Tibial artery (tissue), 4 donors: ENCODE measurements at places on chromosomes 16 and 17.
A peak's percentile ranks its signal among the peaks of the same experiment; 100 is the strongest.

DNA sequence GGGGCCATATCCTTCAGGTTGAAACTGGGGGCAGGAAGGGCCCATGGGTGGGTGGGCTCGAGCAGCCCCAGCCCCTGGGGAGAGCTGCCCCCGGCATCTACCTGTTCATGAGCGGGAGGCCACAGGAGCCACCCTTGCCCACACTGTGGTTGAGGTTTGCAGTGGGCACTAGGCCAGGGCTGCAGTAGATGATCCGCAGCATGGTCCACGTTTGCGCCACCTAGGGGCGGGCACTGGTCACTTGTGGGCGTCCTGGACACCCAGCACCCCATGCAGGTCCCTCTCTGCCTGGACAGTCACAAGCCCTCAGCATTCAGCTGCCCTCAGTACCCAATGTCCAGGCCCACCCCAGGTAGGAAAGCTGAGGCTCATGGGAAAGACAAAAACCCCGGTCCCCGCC lies 1.8 kb upstream of the JMJD8 start:
- DNase-seq = no peak

DNA sequence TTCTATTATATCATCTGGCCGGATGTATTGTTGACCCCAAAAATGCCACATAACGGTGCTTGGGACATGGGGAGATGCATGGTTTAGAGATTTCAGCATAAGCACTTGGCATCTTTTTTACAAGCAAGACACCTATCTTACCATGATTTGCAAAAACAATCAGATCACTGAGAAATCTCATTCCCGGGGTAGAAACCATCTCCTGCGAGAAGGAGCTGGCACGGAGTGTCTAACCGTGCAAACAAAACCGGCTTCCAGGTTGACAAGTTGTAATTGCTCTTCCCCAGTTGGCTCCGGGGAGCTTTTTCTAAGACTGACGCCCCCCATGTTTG lies 1.0 kb downstream of the SLC16A6 start:
- no peak for DNase-seq

- no peak for DNase-seq
Observed at GRCh38 chr16:48064971-48065370, 90.8 kb downstream of the ABCC12 start.

DNA sequence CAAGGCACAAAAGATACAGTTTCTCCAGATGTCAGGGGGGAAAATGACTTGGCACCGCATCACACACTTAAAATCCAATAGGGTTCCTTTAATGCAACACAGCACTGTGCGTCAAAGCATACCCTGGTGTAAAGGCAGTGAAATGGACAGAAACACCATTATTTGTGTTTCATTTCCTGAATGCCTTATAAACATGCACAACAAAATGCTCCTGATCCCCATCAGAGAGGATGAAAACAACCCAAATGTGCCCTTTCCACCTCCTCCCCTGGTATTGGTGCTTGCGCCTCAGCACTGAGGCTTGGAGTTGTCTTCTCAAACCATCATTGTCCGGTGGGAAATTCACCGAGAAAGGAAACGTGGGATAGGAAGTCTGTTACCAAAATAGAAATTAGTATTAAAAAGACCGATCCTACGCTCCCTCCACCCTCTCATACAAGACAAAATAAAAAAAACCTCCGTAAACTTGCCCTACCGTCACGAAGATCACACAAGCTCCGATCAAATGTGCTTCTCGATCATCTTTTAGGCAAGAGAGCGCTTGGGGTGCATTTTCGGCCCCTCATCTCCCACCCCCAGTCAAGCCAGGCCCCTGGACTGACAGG lies 722 bp downstream of the CDC27 start:
- no peak for DNase-seq

DNA sequence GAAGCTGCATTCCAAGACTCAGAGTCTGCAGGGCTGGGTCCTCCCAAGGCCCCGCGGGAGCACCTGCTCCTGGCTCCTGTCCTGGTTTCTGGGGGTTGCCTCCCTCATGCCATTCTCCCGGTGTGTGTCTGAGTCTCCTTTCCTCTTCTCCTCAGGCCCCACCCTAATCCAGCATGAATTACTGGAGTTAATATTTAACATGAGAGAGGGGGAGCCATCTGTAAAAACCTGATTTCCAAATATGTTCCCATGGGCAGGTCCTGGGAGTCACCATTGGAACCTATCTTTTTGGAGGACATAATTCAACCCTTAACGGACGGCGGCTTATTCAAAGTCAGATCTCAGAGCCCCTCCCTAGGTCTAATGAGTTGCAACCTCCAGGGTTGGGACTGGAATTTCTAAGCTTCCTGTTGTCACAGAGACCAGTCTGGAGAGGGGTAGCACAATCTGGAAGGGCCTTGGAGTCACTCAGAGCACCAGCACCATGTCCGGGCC lies 5.4 kb downstream of the C17orf99 start:
- no peak for DNase-seq

DNA sequence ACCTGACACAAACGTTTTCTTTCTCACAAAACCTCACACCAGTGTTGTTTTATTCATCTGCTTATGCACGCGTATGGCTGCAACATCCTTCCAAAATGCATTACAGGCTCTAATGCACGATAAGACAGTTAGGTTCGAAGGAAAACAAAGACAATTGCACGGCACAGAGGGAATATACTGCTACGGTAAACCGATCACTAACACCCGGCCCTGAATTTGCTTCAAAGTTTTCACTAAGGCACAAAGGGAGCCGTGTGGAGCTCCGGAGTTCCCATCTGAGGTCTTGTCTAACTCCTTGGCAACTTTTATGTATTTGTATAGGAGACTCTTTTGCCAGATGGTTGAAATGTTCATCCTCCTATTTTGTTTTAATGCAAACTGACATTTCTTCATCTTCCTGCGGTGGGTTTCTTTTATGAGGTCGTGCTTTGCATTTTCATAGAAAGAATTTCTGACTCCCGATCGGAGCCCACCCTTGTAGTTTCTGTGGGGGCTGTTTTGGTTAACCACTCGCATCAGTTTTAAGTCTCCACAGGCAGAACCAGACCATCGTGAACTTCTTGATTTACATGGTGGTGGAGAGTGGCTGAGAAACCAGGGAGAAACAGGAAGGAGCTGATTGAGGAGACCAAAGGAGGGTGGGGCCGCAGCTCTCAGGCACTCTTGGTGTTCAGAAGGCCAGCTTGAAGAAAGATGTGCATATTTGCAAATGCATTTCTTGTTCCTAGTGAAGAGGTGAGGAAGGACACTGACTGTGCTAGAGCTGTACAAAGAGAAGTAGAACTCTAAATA lies 516.8 kb downstream of the MAF start:
- DNase-seq = peak; percentile 28

DNA sequence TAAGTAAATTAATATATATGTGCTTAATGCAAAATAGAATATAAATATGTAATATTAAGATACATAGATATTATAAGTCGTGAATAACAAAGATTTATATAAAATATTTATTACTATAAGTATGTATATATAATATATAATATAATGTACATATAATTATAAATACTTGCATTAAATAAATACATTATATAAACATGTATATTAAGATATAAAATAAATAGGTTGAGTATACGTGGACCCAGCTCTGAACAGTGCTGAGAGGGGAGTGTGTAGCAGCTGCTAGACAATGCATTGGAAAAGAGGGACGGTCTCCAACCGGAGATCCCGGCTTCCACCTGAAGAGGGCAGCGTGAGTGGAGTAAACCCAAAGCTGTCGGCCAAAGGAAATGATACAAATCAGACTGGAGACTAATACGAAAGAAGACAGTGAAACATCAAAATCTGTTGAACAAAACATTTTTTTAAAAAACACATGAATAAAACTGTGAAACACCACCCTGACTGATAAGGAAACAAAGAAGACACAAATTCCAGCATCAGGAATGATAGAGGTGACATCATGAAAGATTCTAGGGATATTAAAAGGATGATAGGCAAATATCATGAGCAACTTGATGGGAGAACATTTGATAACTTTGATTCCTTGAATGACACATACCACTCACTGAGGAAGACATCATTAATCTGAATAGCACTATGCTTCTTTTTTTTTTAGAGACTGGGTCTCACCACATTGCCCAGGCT lies 125.4 kb upstream of the CHMP6 start:
- DNase-seq = peak; percentile 84

DNA sequence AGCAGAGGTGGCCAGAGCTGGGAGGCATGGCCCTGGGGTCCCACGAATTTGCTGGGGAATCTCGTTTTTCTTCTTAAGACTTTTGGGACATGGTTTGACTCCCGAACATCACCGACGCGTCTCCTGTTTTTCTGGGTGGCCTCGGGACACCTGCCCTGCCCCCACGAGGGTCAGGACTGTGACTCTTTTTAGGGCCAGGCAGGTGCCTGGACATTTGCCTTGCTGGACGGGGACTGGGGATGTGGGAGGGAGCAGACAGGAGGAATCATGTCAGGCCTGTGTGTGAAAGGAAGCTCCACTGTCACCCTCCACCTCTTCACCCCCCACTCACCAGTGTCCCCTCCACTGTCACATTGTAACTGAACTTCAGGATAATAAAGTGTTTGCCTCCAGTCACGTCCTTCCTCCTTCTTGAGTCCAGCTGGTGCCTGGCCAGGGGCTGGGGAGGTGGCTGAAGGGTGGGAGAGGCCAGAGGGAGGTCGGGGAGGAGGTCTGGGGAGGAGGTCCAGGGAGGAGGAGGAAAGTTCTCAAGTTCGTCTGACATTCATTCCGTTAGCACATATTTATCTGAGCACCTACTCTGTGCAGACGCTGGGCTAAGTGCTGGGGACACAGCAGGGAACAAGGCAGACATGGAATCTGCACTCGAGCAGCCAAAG lies 2.3 kb downstream of the CSF3 start:
- DNase-seq = no peak

- no peak for DNase-seq
Observed at GRCh38 chr17:61139219-61139618, 260.4 kb upstream of the TBX2 start.

- DNase-seq = no peak
Observed at GRCh38 chr17:7883781-7884386, 4.7 kb upstream of the CHD3 start.

- no peak for DNase-seq
Observed at GRCh38 chr17:73598212-73598611, 46.0 kb downstream of the SDK2 start.

DNA sequence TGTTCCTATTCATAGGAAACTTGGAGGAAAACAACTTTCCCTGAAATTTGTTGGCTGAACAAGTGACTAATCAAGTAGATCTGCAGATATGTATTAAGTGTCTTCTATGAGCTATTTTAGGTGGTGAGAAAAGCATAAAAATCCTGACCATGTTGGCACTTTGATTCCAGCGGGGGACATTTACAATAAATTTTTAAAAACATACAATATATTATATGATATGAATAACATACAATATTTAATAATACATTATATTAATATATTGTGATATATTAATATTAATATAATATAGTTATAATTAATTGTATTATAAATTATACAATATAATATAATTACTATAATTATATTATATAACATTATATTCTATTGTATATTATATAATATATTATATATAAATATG lies 362.9 kb upstream of the SOX9 start:
- DNase-seq = no peak

- DNase-seq = no peak
Observed at GRCh38 chr17:68085771-68086381, 50.3 kb downstream of the KPNA2 start.

DNA sequence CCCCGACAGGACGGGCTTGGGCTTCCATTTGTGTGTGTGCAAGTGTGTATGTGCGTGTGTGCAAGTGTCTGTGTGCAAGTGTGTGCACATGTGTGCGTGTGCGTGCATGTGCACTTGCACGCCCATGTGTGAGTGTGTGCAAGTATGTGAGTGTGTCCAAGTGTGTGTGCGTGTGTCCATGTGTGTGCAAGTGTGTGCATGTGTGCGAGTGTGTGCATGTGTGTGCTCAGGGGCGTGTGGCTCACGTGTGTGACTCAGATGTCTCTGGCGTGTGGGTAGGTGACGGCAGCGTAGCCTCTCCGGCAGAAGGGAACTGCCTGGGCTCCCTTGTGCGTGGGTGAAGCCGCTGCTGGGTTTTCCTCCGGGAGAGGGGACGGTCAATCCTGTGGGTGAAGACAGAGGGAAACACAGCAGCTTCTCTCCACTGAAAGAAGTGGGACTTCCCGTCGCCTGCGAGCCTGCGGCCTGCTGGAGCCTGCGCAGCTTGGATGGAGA lies 23.1 kb upstream of the ITGAX start:
- DNase-seq = no peak

- no peak for DNase-seq
Observed at GRCh38 chr16:72159386-72159785, 12.6 kb downstream of the PMFBP1 start.

- DNase-seq = no peak
Observed at GRCh38 chr17:7191069-7191468, 11.9 kb upstream of the ASGR1 start.

- DNase-seq = no peak
Observed at GRCh38 chr16:10968498-10968897, 24.1 kb downstream of the CLEC16A start.

GRCh38 chr17:36623281-36623680 lies 21.9 kb downstream of the MRM1 start:
- no peak for DNase-seq
